ENCODE measurements at places on chromosomes 16 and 17.

DNA sequence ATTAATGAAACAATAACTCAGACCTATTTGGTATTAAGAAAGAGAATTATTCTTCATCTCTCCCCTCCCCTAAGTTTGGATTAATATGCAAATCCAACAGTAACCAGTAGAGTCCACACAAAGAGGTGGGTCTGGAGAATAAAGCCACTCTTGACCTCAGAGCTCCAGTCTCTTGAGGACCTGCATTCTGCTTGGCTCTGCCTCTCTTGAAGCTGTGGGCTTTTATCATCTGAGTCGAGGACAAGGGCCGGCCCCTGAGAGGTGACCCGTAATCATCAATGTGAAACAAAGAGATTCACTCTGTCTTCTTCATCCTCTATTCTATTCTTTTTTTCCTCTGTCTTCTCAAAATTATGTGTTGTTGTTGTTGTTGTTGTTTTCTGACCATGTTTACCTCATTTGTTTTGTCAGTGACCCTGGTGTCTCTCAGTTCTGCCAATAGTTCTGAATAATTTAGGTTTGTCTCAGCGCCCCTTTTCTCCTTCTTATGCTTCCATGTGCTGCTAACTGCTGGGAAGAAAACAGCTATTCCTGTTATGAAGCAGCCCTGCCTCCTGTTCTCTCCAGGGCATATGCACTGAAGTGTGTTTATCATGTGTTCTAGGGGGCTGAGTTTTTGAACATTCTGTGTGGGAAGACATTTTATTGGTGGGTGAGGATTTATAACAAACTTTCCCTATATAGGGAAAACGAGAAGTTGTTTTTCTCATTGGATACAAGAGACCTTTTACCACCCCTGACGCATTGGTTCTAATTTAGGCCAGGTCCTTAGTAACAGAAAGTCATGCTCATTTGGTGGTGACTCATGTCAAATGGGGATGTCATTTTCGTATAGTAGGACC lies 135.8 kb downstream of the TRIM37 start:
- H3K27me3 ChIP-seq, result no peaks in the 10 kb centered on the region
- no peaks in the 10 kb centered on the region for H3K36me3 ChIP-seq
- no peak for DNase-seq
- H3K4me3 ChIP-seq, result no peak overlapping the region

- H3K36me3 ChIP-seq, result peaks cover 2% of the 10 kb centered on the region
- DNase-seq, result no peak
- H3K27me3 ChIP-seq, result no peaks in the 10 kb centered on the region
- peaks cover 12% of the 10 kb centered on the region for H3K4me1 ChIP-seq
Measured at GRCh38 chr17:45156242-45156641, 5.4 kb upstream of the HEXIM2 start.

- H3K36me3 ChIP-seq, result no peaks in the 10 kb centered on the region
- H3K4me3 ChIP-seq, result no peak overlapping the region
- DNase-seq, result no peak
- H3K27me3 ChIP-seq, result no peaks in the 10 kb centered on the region
- H3K4me1 ChIP-seq, result no peaks in the 10 kb centered on the region
- H3K27ac ChIP-seq, result no peak overlapping the region
Measured at GRCh38 chr16:79865918-79866317, 265.4 kb upstream of the MAF start.

GRCh38 chr17:73099511-73099910 lies 7.0 kb upstream of the SLC39A11 start:
- peaks cover 10% of the 10 kb centered on the region for H3K4me1 ChIP-seq
- H3K36me3 ChIP-seq, result no peaks in the 10 kb centered on the region
- no peak overlapping the region for H3K27ac ChIP-seq
- DNase-seq, result no peak
- no peak overlapping the region for H3K4me3 ChIP-seq

Measured in naive B cell (primary cell).